ENCODE measurements at places on chromosomes 5 and 9.
A peak's percentile ranks its signal among the peaks of the same experiment; 100 is the strongest.

DNA sequence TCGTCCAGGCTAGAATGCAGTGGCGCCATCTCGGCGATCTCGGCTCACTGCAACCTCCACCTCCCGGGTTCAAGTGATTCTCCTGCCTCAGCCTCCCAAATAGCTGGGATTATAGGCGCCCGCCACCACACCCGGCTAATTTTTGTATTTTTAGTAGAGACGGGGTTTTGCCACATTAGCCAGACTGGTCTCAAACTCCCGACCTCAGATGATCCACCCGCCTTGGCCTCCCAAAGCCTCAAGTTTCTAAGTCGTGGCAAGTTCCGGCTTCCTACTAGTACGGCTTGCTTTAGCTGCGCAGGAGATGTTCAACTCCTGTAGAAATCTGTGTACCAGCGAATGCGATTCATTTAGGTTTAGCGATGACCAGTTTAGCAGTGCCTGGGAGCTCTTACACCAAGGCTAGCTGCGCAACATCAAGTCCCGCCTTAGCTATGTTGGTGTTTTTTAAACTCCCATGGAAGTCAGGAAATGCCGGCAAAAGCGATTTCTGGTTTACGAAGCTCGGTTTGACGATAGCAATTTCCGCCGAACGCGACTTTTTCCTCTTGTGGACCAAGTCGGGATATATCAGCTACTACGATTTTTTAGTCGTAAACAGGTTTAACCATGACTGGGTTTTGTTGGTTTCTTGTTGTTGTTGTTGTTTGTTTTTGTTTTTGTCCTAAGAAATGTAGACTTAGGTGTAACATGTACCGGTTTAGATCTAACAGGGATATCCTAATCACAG is 46.4 kb downstream of the ANXA2R start:
- no peak for DNase-seq

- DNase-seq = no peak
Measured at GRCh38 chr5:932151-932627, 39.5 kb downstream of the TRIP13 start.

DNA sequence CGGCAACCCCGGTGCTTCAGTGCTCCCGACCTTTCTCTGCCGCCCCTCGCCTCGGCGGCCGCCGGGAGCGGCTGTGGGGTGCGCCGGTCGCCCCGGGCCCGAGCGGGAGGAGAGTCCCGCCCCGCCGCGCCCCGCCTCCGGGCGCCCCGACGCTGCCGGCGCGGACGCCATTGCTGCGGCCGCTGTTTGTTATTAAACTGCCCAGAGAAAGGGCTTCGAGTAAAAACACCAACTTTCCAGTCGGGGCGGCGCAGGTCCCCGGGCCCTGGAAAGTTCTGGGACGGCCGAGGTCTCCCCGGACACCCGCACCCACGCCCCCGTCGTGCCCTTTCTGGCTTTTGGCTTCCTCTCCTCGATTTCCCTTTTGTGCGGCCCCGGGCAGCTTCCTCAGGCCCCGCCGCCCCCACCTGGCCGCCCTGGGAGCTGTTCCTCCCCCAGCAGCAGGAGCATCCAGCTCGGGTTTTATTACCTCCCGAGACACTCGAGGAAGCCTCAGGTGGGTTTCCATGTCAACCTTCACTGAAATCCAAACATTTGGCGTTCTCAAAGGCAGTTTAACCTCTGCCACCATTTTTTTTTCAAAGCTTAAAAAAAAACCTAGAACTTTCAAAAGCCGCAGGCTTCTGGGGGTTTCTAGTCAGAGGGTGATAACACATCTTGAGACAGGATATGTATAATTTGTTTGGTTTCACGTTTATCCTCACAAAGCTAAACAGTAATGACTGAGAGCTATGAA is 334.4 kb downstream of the CWC27 start:
- peak; percentile 15 for DNase-seq

GRCh38 chr9:83473488-83473971 is 64.7 kb downstream of the FRMD3 start:
- no peak for DNase-seq

DNA sequence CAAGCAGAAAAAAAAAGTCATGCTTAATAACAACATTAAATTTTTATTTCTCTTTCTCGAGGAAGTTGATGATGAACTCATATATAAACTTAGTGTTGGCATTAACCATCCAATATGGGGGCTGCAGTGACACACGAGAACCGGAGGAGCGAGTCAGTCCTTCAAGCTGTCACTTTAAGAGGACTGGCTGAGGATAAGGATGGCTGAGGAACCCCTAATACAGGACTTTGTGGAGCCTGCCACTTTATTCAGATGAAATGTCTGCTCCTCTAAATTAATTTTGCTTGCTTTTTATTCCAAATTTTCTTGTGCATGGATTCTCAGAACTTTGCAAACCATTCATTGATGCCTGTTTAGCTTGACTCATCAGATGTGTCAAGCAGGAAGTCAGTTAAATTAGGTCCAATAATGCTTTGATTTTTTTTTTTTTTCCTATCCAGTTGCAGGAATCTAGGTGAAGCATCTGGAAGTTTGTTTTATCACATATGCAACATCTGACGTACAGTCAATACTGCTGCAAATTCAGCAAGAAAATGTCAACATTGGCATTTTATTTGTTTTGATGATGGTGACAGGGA is 144.2 kb upstream of the COL5A1 start:
- DNase-seq = no peak

- no peak for DNase-seq
Measured at GRCh38 chr9:135989722-135990467, 28.7 kb upstream of the UBAC1 start.
